Lower leg skin (tissue), 4 donors: ENCODE measurements at places on chromosomes 1 and 21. TPM values are rescaled to one million over a fixed set of nuclear protein-coding genes. Genes with fewer than 3 reads are reported as not detected.

- DNase-seq, result peak; percentile 75
Observed at GRCh38 chr21:32349333-32349944, 43.4 kb downstream of the URB1 start.

GRCh38 chr1:33932871-33933270, 69.0 kb downstream of the HMGB4 start:
- DNase-seq, result no peak

GRCh38 chr1:86445919-86446318, 21.9 kb downstream of the CLCA2 start:
- no peak for DNase-seq

- DNase-seq, result peak; percentile 54
Observed at GRCh38 chr1:53465023-53465957, 6.1 kb downstream of the DMRTB1 start.

GRCh38 chr1:59404796-59405195, 107.9 kb downstream of the FGGY start:
- no peak for DNase-seq

- DNase-seq, result no peak
Observed at GRCh38 chr1:178353524-178353923, 143.2 kb downstream of the CLEC20A start.

The BATF3 gene
- total RNA-seq, result not detected

The RSPO1 gene
- total RNA-seq, result 9.3 TPM

The PUSL1 gene
- 42.3 TPM for total RNA-seq
